ENCODE measurements at places on chromosomes 11 and 22.

DNA sequence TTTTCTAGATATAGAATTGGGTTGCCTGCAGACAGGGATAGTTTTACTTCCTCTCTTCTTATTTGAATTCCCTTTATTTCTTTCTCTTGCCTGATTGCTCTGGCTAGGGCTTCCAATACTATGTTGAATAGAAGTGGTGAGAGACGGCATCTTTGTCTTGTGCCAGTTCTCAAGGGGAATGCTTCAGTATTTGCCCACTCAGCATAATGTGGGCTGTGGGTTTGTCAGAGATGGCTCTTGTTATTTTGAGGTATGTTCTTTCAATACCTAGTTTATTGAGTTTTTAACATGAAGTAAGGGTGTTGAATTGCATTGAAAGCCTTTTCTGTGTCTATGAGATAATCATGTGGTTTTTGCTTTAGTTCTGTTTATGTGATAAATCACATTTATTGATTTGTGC, 273.9 kb upstream of the CHORDC1 start:
- DNase-seq: no peak

DNA sequence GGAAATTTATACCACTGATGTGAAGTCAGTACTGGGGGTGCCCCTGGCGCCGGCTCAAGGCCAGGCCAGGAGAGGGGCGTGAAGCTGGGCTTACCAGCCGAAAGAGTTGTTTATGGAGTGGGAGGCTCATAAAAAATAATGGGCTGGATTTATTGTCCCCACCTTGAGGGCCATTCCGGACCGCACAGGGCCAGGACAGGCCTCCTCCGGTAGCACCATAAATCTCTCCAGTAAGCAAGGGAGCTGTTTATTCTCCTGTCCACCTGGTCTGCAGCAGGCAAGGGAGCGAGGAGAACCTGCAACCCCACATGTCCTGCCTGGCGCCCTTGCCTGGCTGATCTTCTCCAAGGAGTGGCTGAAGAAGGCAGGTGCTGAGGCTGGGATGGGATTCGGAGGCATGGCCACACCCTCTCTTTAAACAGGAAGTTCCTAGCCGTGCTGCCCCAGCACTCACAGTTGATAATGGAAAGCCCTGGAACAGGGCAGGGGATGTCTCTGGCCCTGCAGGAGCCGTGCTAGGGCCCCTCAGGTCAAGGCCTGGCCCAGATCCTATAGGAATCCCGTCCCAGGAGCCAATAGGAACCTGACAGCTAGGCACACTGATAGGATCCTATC, 65.1 kb downstream of the SCUBE1 start:
- DNase-seq: no peak

- no peak for DNase-seq
These were observed 26.9 kb upstream of the ARFGAP3 start for GRCh38 chr22:42883970-42884369.

DNA sequence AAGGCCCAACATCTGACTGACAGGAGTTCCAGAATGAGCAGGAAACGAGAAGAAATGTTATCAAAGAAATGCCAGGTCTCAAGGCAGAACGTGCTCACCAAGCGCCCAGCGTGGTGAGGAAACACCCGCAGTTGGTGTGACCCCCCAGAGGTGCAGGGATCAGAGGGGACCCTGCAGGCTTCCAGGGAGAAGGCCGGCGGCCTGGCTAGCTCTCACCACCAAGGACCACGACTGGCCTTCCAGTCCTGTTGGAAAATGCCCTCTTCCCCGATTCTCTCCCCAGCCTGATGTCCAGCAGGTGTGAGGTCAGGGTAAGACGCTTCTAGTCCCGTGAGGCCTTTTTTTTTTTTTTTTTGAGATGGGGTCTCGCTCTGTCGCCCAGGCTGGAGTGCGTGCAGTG, 189.1 kb downstream of the IGLL1 start:
- DNase-seq: no peak

Measured in effector CD8-positive, alpha-beta T cell (primary cell).